ENCODE measurements at places on chromosomes 4 and X. TPM values are rescaled to one million over a fixed set of nuclear protein-coding genes. Genes with fewer than 3 reads are reported as not detected.

Gene KLF8
- 0.02 TPM for total RNA-seq

Gene UGT2B7
- total RNA-seq: 0.15 TPM

Gene NXF2
- total RNA-seq: not detected

Gene TMEM192
- total RNA-seq: 9.1 TPM

Gene TEX13D
- not detected for total RNA-seq

Gene SMR3B
- not detected for total RNA-seq

Gene PTTG2
- not detected for total RNA-seq

Gene SMARCA1
- total RNA-seq: 32.0 TPM
